ENCODE measurements at places on chromosomes 5 and 9. TPM values are rescaled to one million over a fixed set of nuclear protein-coding genes. Genes with fewer than 3 reads are reported as not detected.

- H3K27me3 ChIP-seq: no peaks in the 10 kb centered on the region
- H3K4me1 ChIP-seq: no peaks in the 10 kb centered on the region
These were observed 331.2 kb upstream of the DAB2 start for GRCh38 chr5:39755986-39756385.

- H3K4me1 ChIP-seq: no peaks in the 10 kb centered on the region
- no peak overlapping the region for H3K27ac ChIP-seq
- no peaks in the 10 kb centered on the region for H3K27me3 ChIP-seq
These were observed 344.8 kb downstream of the DEPDC1B start for GRCh38 chr5:60355181-60355580.

- no peak overlapping the region for H3K4me3 ChIP-seq
- no peaks in the 10 kb centered on the region for H3K36me3 ChIP-seq
- no peaks in the 10 kb centered on the region for H3K4me1 ChIP-seq
- H3K27ac ChIP-seq: no peak overlapping the region
- H3K27me3 ChIP-seq: peaks cover 6% of the 10 kb centered on the region
These were observed 23.3 kb downstream of the COX7C start for GRCh38 chr5:86640998-86641397.

- DNase-seq: no peak
- peaks cover 9% of the 10 kb centered on the region for H3K4me1 ChIP-seq
- H3K27me3 ChIP-seq: peaks cover 3% of the 10 kb centered on the region
- no peak overlapping the region for H3K27ac ChIP-seq
These were observed 363.0 kb upstream of the PDE4D start for GRCh38 chr5:60256546-60256945.

GRCh38 chr9:91158286-91158685, 203.4 kb downstream of the AUH start:
- DNase-seq: no peak
- no peaks in the 10 kb centered on the region for H3K27me3 ChIP-seq
- peaks cover 15% of the 10 kb centered on the region for H3K4me1 ChIP-seq

DNA sequence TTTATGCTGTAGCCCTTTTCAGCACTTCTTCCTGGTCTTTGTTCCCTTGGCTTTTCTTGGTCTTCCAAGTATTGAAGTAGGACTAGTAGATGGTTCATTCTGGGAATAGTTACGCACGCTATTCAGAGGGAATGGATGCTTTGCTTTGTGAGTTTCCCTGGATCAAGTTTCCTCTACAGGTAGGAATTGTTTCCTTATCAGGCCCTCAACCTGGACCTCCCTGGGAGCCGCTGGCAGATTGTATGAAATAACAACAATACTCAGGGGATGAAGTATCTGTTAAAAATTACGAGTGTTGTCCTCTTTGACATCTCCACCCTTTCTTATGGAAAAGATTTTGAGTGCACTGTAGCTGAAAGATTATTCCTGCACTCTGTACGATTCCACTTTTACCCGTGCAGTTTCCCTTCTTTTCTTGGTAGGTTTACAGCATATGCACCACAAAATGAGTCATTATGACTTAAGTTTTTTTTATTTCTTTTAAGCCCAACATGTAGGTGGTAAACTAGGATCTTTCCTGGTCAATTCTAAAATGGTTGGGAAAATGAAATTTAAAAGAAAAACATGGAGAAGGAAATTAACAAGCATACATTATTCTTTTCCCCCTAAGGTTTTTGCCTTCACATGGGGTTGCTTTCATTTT, 57.9 kb downstream of the ARHGAP26 start:
- no peak overlapping the region for H3K4me3 ChIP-seq
- no peak overlapping the region for H3K27ac ChIP-seq
- no peaks in the 10 kb centered on the region for H3K27me3 ChIP-seq
- H3K36me3 ChIP-seq: no peaks in the 10 kb centered on the region

DNA sequence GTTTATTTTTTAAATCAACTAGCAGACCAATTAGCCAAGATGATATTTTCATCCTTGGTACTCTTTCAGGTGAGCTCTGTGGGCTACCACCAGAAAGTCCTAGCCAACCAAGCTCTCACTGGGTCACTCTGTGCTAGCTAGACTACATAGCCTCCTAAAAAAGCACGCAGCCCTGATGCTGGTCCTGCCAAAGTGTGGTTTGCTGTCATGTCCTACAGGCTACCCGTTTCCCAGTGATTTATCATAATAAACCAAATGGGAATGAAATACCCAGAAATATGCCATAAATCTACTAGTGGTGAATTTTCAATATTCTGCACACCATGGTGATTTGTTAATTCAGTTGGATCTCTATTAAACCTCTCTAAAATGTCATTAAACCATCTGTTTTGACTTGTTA, 481.4 kb downstream of the RAB3C start:
- H3K4me3 ChIP-seq: no peak overlapping the region
- H3K27ac ChIP-seq: no peak overlapping the region
- H3K4me1 ChIP-seq: no peaks in the 10 kb centered on the region
- H3K36me3 ChIP-seq: no peaks in the 10 kb centered on the region
- no peaks in the 10 kb centered on the region for H3K27me3 ChIP-seq
- no peak for DNase-seq

The TEK gene
- not detected for total RNA-seq

The LRRTM2 gene
- 0.07 TPM for total RNA-seq

The SLC6A18 gene
- not detected for total RNA-seq

Measured in activated B cell treated with CpG ODN at 0.5 μM for 24 hours (primary cell).